Choroid plexus epithelial cell (primary cell): ENCODE measurements at places on chromosomes 1 and 21.

GRCh38 chr1:95953015-95953414 lies 719.0 kb downstream of the RWDD3 start:
- DNase-seq, result peak; percentile 22

DNA sequence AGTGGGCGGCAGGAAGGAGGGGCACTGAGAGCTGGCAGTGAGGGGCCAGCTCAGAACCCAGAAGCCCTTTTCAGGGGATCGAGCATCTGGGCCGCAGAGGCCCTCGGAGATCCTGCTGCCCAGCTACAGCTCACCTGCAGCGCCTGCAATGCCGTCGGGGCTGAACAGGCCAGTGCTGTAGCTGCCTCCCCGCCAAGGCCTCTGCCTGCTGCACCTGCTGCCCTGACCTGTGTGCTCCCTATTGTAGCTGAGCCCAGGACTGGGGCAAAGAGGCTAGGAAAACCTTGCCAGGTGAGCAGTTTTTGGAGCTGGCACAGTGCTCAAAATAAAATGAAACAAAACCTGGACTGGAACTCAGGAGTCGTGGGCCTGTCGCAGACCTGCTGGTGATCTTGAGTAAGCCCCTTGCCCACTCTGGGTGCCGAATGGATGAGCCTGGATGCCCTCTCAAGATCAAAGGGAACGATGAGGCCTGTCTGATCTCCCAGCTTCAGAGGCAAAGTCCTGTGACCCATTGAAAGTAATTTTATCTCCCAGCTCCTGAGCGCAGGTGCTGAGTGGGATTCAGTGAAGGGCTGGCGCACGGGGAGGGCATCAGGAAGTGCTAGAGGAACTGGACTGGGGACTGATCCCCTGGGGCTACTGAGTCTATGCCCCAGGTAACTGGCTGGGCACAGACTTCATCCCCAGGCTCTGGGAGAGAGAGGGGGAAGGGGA lies 154.6 kb downstream of the FOXD2 start:
- DNase-seq, result no peak

DNA sequence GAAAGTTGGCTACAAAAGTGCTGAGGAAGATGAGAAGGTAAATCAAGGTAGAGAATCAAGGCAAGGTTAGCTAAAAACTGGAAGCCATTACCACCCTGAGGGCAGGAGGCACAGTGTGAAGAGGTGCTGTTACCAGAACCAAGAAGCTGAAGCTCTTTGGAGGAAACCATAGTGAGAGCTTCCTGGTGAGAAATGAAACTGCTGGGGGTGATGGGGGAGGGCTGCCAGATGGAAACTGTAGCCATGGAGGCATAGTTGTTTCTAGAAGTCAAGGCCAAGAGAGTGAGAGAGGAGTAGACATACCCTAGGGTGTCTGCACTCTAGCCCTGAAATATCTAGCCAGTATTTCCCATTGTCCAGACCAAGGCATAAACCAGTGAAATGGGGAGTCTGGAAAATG lies 28.7 kb downstream of the IFI44 start:
- DNase-seq, result peak; percentile 16

DNA sequence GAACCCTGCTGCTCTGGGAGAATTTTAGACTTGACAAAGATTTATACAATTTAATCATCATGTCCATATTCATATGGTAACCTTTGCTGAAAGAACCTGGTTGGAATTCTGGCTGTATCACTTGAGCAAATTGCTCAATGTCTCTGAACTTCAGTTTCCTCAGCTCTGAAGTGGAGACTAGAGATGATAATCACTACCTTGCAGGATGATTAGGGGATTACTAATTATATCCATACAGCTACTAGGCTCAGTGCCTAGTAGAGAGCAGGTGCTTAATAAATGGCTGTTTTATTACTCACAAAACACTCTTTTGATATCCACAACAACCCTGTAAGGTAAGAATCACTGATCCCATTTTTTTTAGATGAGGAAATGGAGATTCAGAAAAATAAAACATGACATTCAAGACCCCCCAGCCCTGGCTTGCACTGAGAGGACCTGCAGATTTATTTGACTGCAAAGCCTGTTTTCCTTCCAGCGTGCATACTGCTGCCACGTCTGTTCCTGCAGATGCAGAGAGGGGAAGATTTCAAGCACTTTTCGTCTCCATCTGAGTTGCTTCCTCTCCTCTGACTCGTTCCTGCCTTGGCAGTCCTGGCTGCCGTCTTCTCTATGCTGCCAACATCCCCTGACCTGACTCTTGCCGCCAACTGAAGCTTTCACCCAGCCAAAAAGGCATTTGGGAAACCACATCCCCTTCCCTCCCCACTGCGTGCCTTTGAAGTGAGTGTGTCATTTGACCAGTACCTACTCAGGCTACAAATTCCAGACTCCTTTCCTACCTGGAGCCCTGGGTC lies 203.0 kb downstream of the PLPP3 start:
- DNase-seq, result no peak

GRCh38 chr1:243946946-243947345 lies 96.9 kb upstream of the AKT3 start:
- DNase-seq, result peak; percentile 52

DNA sequence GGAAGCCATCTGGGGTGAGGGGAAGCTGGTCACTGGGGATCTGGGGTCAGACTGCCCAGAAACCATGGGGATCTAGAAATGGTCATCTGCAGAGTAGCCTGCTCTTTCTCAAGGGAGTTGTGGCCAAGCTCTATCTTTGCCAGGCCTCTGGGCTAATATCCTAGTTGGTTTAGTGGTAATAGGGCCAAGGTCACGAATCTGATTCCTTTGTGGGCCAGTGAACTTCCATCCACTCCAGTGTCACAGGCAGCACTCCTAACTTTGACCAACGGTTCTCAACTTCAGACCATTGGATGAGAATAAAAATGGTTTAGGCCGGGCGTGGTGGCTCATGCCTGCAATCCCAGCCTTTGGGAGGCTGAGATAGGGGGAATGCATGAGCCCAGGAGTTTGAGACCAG lies 28.1 kb upstream of the PPP2R5A start:
- no peak for DNase-seq

DNA sequence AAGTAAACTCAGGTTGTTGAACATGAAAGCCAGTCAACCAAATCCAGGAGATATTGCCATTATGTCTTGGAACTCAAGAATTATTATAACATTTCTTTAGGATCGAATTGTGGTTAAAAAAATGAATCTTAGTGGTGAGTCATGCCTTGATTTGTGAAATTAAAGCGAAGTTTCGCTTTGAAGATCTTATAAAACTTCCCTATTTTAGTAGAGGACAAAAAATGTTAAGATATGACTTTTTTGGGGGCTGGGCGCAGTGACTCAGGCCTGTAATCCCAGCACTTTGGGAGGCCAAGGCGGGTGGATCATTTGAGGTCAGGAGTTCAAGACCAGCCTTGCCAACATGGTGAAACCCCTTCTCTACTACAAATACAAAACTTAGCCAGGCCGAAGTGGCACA lies 39.5 kb upstream of the PTBP2 start:
- no peak for DNase-seq

DNA sequence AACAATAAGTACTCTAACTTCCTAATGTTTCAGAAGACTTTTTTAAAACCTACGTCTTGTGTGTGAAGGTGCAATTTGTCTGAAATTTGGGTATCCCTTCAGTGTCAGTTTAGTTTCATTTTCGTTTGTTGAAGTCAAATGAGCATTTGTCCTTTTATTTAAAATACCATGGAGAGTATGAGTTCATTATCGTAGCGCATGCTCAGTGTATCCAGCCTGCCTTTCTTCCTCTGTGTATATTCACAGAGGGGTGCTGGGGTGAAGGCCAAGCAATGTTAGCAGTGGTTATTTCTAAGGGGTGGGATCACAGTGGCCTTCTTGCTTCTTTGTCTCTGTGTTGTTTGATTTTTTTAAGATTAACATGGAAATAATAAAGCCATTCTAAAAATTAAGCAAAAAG lies 43.2 kb downstream of the CNN3 start:
- DNase-seq, result peak; percentile 88
